ENCODE measurements at places on chromosomes 5 and 9.

GRCh38 chr5:172038167-172038566 lies 31.7 kb upstream of the FBXW11 start:
- DNase-seq = no peak

- DNase-seq = no peak
Observed at GRCh38 chr9:33506626-33507370, 17.3 kb upstream of the ANKRD18B start.

DNA sequence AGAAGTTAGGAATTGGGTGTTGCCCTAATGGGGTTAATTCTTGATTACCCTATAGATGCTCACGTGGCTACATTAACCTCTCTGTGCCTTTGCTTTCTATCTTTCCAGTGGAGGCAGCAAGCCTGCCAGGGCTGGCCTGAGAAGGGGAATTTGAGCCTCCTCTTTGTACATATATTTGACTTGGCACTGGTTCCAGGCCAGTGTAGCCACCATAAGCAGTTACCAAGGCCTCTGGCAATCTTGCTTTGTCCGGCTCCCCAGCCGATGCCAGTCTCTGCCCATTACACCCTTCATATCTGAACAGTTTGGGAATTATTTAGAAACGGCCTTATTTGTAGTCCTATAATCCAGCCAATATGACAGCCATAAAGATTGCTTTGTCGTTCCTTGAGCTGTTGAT lies 58.6 kb upstream of the PPARGC1B start:
- DNase-seq = no peak

- DNase-seq = no peak
Observed at GRCh38 chr5:41337216-41337615, 123.9 kb upstream of the C6 start.

GRCh38 chr5:56517011-56517416 lies 283.9 kb upstream of the ANKRD55 start:
- DNase-seq = peak; percentile 34

GRCh38 chr5:173228107-173228506 lies 6.9 kb downstream of the NKX2-5 start:
- DNase-seq = no peak
